Aorta (tissue), 5 donors: ENCODE measurements at places on chromosomes 12 and 14. TPM values are rescaled to one million over a fixed set of nuclear protein-coding genes. Genes with fewer than 3 reads are reported as not detected.

DNA sequence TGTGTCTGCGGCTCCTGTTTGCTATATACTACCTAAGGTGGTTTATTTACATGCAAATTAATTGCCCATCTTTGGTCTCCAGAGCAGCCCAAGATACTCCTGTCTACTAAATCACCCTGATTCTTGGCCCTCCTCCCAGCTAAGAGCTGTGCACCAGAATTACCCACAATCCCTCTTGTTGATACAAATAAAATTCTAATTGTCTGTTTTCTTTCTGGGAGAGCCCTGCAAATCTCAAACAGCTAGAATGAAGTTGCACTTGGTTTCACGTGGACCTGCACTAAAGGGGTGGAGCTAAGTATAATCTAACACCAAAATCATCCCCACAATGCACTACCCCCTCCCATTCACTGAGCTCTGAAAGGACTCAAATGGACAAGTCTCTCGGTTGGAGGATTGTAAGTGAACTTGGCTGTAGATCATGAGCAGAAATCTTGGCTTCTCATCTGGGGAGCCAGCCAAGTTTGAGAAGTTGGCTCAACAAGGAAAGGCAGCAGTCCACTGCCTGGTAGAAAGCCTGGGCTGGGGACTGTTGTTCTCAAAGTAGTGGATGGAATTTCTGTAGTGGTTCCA is 6.6 kb downstream of the MAX start:
- H3K27ac ChIP-seq = no peak overlapping the region
- H3K36me3 ChIP-seq = no peaks in the 10 kb centered on the region
- no peak overlapping the region for H3K4me3 ChIP-seq
- no peaks in the 10 kb centered on the region for H3K27me3 ChIP-seq

DNA sequence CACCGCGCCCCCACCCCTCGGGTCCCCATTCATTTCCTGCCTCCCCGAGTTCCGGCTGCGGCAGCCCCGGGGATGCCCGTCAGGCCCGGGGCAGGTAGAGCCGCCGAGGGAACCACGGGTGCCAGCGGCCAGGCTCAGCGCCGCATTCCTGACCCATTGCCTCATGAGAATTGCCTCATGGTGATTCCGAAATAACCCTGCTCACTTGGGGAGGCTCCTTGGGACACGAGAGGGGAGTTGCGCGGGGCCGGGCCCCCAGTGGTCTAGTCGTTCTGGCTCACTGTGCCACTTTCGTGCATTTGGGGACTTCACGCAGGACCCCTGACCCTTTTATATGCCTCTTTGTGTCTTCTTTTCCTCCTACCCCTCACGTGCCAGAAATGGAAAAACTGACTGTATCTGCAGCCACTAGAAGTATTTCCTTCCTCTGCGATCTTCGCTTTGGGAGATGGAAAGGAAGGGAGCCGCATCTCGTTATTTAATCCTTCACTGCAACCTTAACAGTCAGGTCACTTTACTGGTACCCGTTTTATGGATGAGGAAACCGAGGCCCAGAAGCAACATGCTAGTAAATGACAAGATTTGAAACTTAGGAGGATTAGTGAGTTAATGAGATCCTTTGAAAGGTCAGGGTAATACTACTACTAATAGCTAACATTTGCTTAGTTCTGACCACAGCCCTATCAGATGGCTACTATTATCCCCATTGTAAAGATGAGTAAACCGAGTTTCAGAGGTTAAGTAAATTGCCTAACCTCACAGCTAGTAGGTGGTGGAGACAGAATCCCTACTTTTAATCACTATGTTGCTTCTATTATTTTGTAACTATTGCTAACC is 768 bp downstream of the PTPN11 start:
- DNase-seq = peak; percentile 79
- H3K27me3 ChIP-seq = no peaks in the 10 kb centered on the region
- H3K36me3 ChIP-seq = no peaks in the 10 kb centered on the region

GRCh38 chr12:42557586-42558172 is 31.9 kb downstream of the PRICKLE1 start:
- no peak for DNase-seq
- no peaks in the 10 kb centered on the region for H3K36me3 ChIP-seq
- no peaks in the 10 kb centered on the region for H3K27me3 ChIP-seq
- no peak overlapping the region for H3K4me3 ChIP-seq

- no peak overlapping the region for H3K4me3 ChIP-seq
- no peak for DNase-seq
- H3K27ac ChIP-seq = peak overlapping the region; percentile 96
- peaks cover 5% of the 10 kb centered on the region for H3K4me1 ChIP-seq
Observed at GRCh38 chr12:12976366-12976765, 23.7 kb downstream of the HEBP1 start.

DNA sequence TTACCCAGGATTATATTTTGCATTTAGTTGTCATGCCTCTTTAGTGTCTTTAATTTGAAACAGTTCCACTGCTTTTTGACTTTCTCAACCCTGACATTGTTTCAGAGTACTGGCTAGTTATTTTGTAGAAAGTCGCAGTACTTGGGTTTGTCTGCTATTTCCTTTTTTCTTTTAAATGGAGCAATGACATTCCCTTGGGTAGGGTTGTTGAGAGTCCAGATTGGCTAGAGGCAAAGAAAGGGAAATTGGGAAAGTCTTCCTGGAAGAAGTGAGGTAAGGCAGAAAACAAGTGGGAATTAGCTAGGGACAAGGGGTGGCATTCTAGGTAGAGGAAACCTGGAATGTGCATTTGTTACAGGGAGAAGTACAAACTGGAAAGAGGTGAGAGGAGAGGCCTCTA is 245.9 kb downstream of the EMP1 start:
- H3K4me3 ChIP-seq = no peak overlapping the region
- DNase-seq = no peak
- no peaks in the 10 kb centered on the region for H3K27me3 ChIP-seq
- no peaks in the 10 kb centered on the region for H3K4me1 ChIP-seq

GRCh38 chr12:47078733-47079467 is 521 bp upstream of the PCED1B start:
- peak overlapping the region; percentile 80 for H3K4me3 ChIP-seq
- peaks cover 3% of the 10 kb centered on the region for H3K4me1 ChIP-seq
- peak; percentile 69 for DNase-seq
- no peaks in the 10 kb centered on the region for H3K27me3 ChIP-seq
- no peaks in the 10 kb centered on the region for H3K36me3 ChIP-seq

- H3K27ac ChIP-seq = peak overlapping the region; percentile 86
- H3K27me3 ChIP-seq = no peaks in the 10 kb centered on the region
- peaks cover 3% of the 10 kb centered on the region for H3K4me1 ChIP-seq
- H3K4me3 ChIP-seq = no peak overlapping the region
Observed at GRCh38 chr14:93977790-93978581, 1.6 kb upstream of the ASB2 start.

- no peaks in the 10 kb centered on the region for H3K27me3 ChIP-seq
- no peak overlapping the region for H3K4me3 ChIP-seq
- H3K27ac ChIP-seq = no peak overlapping the region
- H3K4me1 ChIP-seq = no peaks in the 10 kb centered on the region
Observed at GRCh38 chr14:54754116-54754622, 148.5 kb downstream of the GCH1 start.

DNA sequence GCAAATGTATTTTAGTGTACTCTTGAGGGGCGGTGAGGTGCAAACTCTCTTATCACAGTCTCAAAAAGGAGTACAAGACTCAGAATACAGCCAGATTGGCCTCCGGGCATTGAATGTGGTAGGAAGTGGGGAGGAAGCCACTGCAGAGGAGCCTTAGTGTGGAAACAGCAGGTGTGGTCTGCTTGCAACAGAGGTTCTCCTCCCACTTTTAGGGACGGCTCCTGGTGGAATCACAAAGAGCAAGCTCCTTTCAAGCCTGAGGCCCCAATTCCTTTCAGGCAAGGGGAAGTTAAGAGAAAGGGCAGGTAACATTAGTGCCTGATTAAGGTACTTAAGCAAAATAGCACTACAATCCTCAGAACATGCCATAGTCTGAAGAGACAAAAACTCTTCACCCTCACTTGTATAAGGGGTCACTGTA is 23.7 kb upstream of the SLC2A3 start:
- H3K27me3 ChIP-seq = no peaks in the 10 kb centered on the region
- H3K4me3 ChIP-seq = no peak overlapping the region
- H3K36me3 ChIP-seq = no peaks in the 10 kb centered on the region
- no peak overlapping the region for H3K27ac ChIP-seq
- no peak for DNase-seq
- no peaks in the 10 kb centered on the region for H3K4me1 ChIP-seq

DNA sequence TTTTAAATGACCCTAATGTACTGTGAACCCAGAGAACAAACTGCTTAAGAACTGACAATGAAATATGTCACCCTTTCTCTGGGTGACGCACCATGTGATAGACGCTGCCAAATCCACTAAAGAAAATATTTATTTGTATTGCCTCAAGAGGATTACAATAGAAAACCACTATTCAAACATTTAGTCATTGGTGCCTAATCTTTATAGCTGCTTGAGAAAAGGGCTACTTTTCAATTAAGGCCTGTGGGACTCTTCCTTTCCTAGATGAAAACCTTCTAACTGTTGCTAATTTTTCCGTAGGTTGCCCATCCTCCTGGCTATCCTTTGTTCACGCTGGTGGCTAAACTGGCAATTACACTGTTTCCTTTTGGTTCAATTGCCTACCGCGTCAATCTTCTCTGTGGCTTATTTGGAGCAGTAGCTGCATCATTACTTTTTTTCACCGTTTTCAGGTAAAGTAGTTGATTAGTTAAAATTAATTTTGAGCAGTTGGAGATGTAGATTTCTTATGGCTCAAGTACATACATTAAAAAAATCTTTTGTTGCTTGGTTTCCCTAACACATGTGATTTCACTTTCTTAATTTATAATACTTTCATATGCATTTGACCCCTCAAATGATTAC is 6.0 kb downstream of the TMEM260 start:
- no peak for DNase-seq
- H3K27ac ChIP-seq = no peak overlapping the region
- H3K27me3 ChIP-seq = no peaks in the 10 kb centered on the region
- H3K4me3 ChIP-seq = no peak overlapping the region

GRCh38 chr12:131407221-131408035 is 303.5 kb upstream of the SFSWAP start:
- H3K27ac ChIP-seq = no peak overlapping the region
- H3K4me1 ChIP-seq = no peaks in the 10 kb centered on the region
- no peak for DNase-seq
- H3K4me3 ChIP-seq = no peak overlapping the region
- H3K36me3 ChIP-seq = no peaks in the 10 kb centered on the region
- H3K27me3 ChIP-seq = no peaks in the 10 kb centered on the region

GRCh38 chr12:111275308-111275707 is 93.6 kb downstream of the PHETA1 start:
- no peak for DNase-seq
- no peaks in the 10 kb centered on the region for H3K36me3 ChIP-seq
- no peak overlapping the region for H3K27ac ChIP-seq
- no peak overlapping the region for H3K4me3 ChIP-seq
- H3K4me1 ChIP-seq = no peaks in the 10 kb centered on the region

GRCh38 chr14:52724360-52724644 is 5.7 kb upstream of the STYX start:
- H3K4me1 ChIP-seq = no peaks in the 10 kb centered on the region
- DNase-seq = no peak
- H3K27ac ChIP-seq = no peak overlapping the region
- H3K36me3 ChIP-seq = peaks cover 10% of the 10 kb centered on the region
- no peaks in the 10 kb centered on the region for H3K27me3 ChIP-seq

- DNase-seq = no peak
- H3K4me1 ChIP-seq = no peaks in the 10 kb centered on the region
- H3K27ac ChIP-seq = no peak overlapping the region
- H3K4me3 ChIP-seq = no peak overlapping the region
- no peaks in the 10 kb centered on the region for H3K36me3 ChIP-seq
- H3K27me3 ChIP-seq = no peaks in the 10 kb centered on the region
Observed at GRCh38 chr12:107399046-107399445, 286.6 kb upstream of the PWP1 start.

GRCh38 chr12:2336409-2336829 is 283.6 kb downstream of the CACNA1C start:
- H3K4me3 ChIP-seq = no peak overlapping the region
- no peaks in the 10 kb centered on the region for H3K36me3 ChIP-seq
- DNase-seq = peak; percentile 72
- no peaks in the 10 kb centered on the region for H3K27me3 ChIP-seq
- peaks cover 18% of the 10 kb centered on the region for H3K4me1 ChIP-seq

DNA sequence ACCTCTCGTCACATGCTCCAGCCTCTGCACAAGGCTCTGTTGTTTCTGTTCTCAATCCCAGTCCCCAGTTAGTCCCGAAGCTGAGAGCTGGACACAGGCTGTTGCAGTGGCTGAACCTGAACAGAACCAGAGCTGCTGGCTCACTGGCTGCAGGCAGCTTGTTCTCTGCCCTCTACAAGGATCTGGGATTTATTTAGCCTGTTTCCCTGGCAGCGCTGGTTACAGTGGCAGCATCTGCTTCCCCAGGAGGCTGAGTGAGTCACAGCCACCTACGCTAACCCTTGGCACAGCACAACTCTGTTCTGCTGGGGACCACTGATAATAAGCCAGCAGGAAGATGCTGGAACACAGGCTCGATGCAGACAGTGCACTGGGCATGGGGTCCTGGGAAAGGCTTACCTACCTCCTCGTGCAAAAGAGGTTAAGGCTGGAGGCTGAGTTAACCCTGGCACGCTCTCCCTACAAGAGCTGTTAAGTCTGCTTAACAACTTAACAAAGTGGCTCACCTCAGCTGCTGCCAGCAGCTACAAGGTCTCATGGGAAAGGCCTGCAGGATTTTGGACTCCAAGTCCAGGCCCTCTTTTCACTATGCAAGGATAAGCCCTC is 299.6 kb downstream of the PCNX1 start:
- no peak overlapping the region for H3K4me3 ChIP-seq
- no peaks in the 10 kb centered on the region for H3K36me3 ChIP-seq
- no peaks in the 10 kb centered on the region for H3K4me1 ChIP-seq
- H3K27me3 ChIP-seq = no peaks in the 10 kb centered on the region

GRCh38 chr14:93009471-93010129 is 86.7 kb downstream of the CHGA start:
- no peak overlapping the region for H3K27ac ChIP-seq
- no peaks in the 10 kb centered on the region for H3K36me3 ChIP-seq
- no peaks in the 10 kb centered on the region for H3K27me3 ChIP-seq
- no peak for DNase-seq
- H3K4me1 ChIP-seq = peaks cover 1% of the 10 kb centered on the region

GRCh38 chr12:59067083-59067482 is 146.8 kb upstream of the LRIG3 start:
- H3K36me3 ChIP-seq = no peaks in the 10 kb centered on the region
- no peaks in the 10 kb centered on the region for H3K4me1 ChIP-seq
- no peak overlapping the region for H3K4me3 ChIP-seq
- H3K27me3 ChIP-seq = no peaks in the 10 kb centered on the region

PRPH gene
- total RNA-seq = 0.49 TPM

ZNF891 gene
- total RNA-seq = 3.5 TPM

TAS2R19 gene
- total RNA-seq = 9.1 TPM

CHST11 gene
- 27.2 TPM for total RNA-seq

KRT3 gene
- total RNA-seq = not detected

ATXN2 gene
- total RNA-seq = 97.5 TPM

MUCL1 gene
- not detected for total RNA-seq

PLEK2 gene
- total RNA-seq = 1.9 TPM

GALNT4 gene
- total RNA-seq = 7.4 TPM

TPPP2 gene
- not detected for total RNA-seq
